ENCODE measurements at places on chromosomes 1 and 21.

- no peak for DNase-seq
These were observed 120.2 kb downstream of the EPHB2 start for GRCh38 chr1:22830757-22831340.

DNA sequence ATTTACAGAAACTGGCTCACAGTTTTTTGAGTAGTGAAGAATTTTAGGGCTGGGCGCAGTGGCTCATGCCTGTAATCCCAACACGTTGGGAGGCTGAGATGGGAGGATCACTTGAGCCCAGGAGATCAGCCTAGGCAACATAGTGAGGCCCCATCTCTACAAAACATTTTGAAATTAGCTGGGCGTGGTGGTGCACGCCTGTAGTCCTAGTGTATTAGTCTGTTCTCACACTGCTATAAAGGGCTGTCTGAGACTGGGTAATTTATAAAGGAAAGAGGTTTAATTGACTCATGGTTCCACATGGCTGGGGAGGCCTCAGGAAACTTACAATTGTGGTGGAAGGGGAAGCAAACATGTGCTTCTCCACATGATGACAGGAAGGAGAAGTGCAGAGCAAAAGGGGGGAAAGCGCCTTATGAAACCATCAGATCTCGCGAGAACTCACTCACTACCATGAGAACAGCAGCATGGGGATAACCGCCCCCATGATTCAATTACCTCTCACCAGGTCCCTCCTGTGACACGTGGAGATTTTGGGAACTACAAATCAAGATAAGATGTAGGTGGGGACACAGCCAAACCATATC lies 24.4 kb upstream of the DYRK1A start:
- DNase-seq, result no peak

DNA sequence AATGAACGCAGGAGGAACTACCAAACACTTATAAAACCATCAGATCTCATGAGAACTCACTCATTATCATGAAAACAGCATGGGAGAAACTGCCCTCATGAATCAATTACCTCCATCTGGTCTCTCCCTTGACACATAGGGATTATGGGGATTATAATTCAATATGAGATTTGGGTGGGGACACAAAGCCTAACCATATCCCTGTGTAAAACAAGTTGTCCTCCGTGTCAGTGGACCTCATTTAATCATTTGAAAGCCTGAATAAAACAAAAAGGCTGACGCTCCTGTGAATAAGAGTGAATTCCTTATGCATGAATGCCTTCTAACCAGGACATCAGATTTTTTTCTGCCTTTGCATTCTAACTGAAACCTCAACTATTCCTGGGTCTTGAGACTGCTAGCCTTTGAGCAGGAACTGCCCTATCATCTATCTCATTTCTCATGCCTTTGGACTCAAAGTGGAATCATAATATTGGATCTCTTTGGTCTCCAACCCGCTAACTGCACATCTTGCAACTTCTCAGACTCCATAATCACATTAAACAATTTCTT lies 648.8 kb downstream of the ADGRL2 start:
- no peak for DNase-seq

- no peak for DNase-seq
These were observed 150.0 kb downstream of the ADSS2 start for GRCh38 chr1:244301595-244302130.

- no peak for DNase-seq
These were observed 5.1 kb downstream of the HSPB7 start for GRCh38 chr1:16012590-16013219.

DNA sequence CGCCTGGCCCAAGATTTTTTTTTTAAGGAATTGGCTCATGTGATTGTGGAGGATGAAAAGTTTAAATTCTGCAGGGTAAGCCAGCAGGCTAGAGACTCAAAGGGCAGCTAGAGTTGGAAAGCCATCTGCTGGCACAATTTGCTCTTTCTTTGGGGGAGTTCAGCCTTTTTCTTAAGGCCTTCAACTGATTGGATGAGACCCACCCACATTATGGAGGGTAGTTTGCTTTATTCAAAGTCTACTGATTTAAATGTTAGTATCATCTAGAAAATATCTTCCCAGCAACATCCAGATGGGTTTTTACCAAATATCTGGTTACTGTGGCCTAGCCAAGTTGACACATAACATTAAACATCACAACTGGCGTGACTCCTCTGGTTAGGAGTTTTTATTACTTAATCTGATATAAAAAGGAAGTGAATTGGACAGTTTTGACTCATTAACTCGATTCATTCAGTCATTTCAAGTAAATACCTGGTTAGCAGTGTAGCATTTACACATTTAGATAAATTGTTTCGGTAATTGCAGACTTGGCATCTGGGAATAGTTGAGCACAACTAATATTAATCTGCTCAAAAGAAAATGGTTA lies 12.4 kb downstream of the HOOK1 start:
- DNase-seq, result no peak

DNA sequence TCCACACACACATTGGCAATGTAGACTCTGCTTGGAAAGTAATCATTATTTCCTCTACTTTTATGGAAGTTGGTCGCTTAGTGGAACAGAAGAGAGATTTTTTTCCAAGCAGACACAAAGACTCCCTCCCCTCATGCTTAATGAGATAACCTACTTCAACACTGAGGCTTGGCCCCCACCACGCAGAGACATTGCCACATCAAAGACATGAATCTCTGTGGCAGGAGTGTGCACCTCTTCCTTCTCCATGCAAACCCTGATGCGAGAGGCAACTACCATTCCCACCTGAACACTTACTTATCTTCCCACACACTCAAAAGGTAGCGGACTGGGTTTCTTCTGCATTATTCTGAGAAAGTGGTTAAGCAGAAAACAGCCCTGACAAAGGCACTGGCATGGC lies 37.3 kb upstream of the LPAR3 start:
- DNase-seq, result no peak

- peak; percentile 61 for DNase-seq
These were observed 16.5 kb downstream of the SLC2A7 start for GRCh38 chr1:9009438-9010370.

- no peak for DNase-seq
These were observed 241.6 kb downstream of the PTPRC start for GRCh38 chr1:198880397-198880796.

DNA sequence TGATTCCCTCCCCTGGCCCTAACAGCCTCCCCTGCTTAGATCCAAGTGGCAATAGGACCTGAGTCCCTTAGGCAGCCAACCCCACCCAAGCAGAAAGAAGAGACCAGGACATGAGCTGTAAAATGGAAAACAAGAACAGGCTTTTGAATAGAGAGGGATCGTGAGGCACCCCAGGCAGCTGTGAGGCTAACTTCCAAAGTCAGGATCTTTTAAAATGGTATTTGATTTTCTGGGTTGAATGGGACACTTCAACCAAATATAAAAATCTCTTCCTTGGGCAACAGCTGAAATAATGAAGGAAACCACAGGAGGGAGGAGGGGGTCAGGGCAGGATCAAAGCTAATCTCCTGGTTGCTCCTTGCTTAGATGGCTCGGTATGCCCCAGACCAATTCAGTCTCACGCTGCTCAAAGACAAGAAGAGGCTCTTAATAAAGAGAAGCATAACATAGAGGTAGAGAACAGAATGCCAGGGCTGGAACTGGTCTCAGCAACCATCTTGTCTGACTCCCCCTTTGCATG lies 28.6 kb upstream of the AVPR1B start:
- DNase-seq, result no peak

- DNase-seq, result no peak
These were observed 168.0 kb upstream of the RAB4A start for GRCh38 chr1:229102741-229103391.

DNA sequence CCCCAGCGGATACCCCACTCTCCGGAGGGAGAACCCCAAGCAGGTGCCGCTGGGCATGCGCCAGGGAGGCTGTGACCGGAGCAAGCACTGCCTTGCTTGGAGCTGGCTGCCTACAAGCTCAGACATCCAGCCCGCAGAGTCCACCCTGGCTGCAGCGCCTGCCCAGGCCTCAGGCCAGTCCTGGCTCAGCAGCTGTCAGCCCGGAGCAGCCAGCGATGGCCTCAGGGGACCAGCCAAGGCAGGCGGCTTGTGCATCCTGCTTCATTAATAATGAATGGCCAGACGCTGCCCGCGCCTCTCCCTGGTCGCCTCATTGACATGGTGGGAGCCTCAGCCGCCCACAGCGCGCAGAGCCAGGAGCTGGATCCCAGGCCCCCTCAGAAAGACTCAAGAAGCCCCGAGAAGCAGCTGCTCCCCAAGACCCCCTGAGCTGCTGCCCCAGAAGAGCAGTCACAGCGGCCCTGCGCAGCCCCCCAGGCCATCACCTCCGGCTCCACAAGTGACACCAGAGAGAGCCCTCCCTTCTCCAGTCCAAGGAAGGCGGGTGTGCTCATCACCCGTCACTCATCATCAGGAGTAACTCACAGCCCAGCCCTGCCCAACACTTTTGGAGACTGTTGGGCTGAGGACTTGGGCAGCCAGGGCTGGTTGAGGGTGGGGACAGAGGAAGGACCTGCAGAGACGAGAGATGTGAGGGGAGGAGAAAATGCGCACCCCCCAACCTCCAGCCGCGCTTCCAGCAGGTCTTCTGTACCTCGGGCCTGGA lies 19.6 kb downstream of the KCNAB2 start:
- no peak for DNase-seq

DNA sequence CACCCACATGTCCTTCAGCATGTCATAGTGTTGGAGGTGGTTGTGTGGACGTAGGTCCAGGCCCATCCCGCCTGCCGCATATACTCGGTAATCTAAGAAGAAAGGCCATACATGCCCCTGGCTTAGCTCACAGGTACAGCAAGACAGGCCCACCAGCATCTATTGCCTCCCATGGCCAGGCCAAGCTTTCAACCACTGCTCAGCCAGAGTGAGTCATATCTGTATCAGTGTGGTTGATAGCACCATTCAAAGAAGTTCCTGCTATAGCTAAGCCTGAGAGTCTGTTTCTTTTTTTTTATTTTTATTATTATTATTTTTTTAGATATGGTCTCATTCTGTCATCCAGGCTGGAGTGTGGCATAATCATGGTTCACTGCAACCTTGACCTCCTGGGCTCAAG lies 17.0 kb downstream of the KLHDC8A start:
- no peak for DNase-seq

DNA sequence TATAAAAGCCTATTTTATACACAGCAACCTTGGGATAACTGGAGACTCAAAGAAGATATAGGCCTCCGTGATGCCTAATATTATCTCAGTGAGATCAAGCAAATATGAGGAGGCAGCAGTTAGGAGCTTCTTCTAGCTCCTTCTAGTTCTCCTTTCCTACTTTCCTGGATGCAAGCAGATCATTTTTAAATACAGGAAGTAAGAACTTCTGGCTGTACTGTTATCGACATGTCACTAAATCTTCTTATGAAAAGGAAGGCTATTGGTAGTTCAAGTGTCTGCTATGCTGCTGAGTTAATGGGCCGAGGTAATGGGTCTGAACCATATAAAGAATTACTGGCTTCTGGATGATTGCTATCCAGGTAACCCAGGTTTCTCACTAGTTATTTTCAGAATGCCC lies 15.9 kb downstream of the HSPA13 start:
- no peak for DNase-seq

- DNase-seq, result no peak
These were observed 836 bp downstream of the CDC7 start for GRCh38 chr1:91501523-91501851.

DNA sequence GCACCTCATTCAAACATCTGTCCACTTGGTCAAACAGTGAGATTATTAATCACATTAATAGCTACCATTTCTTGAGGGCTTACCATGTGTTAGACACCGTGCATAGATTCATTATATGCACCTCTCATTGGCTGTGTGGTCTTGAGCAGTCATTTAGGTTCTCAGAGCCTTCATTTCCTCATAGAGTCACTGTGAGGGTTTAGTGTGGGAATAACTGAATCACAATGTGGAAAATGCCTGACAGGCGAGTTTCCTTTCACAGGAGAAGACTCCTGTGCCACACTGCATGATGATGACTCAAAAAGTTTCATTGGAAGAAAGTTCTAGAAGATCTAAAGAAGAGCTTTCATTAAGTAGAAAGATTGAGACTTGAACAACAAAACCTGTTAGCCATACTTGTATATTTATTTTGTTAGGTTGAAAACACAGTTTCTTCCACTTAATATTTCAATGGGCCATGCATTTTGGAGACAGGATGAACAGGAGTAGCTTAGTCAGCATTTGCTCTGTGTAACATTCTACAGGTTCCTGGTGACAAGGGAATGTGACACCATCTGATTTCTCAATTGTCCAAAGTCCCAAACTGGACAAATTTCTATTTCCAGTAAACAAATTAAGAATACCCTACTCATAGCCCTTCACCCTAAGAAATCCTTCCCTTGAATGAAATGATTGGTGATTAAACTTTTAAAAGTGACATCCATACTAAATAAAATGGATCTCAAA lies 45.7 kb downstream of the FYB2 start:
- DNase-seq, result no peak

GRCh38 chr1:245086389-245086969 lies 68.3 kb upstream of the KIF26B start:
- no peak for DNase-seq

DNA sequence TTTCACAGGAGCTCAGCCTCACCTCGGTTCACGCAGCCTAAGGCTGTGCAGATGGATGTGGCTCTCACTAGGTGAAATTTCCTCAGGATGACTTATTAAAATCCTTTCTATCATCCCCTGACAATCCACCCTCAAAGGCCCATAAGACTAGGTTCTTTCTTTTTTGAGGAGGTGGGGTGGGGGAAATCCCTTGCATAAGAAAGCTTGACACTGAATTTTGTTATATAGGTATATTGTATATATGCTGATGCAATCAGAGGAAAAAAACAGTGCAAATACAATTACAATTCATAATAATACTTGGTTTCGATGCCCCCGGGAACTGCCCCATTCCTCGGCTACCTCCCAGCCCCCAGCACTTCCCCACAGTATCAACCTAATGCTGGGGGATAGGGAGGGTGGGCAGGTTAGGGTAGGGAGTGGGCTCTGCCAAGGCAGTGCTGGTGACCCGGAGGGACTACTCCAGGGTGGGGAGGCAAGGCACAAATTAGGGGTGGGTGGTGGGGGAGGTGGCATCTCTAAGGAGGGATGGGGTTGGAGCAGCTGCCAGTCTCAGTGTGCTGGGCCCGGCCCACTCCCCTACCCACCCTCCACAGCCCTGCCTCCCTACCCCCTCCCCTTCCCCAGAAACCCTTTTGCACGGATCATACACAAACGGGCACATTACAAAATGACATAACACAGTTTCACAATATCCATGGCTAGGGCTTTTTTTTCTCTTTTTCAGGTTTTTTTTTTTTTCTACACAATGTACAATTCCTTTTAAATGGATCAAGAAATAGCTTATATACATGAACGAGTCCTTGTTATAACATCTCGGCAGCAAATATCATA lies 30.9 kb downstream of the SLC27A3 start:
- DNase-seq, result no peak

Measured in 8988T (cell line).